ENCODE measurements at places on chromosomes 6 and 20.

- DNase-seq, result no peak
Measured at GRCh38 chr6:96420294-96420693, 101.3 kb upstream of the UFL1 start.

GRCh38 chr6:53956068-53956711 lies 155.1 kb upstream of the MLIP start:
- DNase-seq, result peak; percentile 83

GRCh38 chr20:47125508-47125757 lies 230.8 kb downstream of the EYA2 start:
- no peak for DNase-seq

DNA sequence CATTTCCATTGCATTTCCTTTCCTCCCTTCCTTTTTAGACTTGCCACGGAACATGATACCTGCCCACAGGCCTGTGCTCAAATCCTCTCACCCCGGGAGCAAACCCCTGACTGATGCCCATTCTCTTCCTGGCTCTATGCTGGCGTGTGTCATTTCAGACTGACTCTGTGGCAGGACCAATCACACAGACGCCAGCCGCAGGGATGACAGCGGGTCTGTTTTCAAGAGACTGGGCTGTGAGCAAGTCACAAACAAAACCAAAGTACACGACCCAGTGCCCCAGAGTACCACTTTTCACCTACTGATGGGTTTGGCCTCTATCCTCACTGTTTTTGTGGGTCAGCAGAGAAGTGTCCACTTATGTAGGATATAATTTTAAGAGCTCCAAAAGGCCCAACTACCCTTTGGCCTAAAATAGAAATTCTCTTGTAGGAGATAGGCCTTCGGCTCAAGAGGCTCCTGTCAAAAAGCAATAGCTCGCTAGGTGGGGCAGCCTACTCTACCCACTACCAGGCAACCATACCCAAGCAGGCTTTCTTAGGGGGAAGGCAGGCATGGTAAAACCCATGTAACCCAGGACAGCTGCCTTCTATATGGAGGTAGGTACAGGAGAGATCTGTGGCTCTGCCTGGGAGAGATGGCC lies 215.7 kb downstream of the CDC5L start:
- DNase-seq, result no peak

- DNase-seq, result peak; percentile 33
Measured at GRCh38 chr20:19889011-19889953, 127.9 kb upstream of the NAA20 start.

DNA sequence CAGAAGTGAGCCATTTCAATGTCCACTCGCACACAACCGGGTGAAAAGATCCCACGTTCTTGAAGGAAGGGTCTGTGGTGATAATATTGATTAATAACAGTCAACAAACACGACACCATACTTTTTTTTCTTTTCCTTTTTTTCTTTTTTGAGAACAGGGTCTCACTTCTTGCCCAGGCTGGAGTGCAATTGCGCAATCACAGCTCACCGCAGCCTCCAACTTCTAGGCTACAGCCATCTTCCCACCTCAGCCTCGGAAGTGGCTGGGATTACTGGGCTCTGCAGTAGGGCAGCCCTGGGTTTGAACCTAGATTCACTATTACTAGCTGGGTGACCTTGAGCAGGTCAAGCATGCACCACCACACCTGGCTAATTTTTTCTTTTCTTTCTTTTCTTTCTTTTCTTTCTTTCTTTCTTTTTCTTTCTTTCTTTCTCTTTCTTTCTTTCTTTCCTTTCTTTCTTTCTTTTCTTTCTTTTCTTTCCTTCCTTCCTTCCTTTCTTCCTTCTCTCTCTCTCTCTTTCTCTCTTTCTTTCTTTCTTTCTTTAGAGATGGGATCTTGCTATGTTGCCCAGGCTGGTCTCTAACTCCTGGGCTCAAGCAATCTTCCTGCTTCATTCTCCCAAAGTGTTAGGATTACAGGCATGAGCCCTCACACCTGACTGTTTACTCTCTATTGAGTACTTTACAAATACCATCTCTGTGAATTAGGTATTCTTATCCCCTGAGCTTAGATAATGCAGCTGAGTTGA lies 123.9 kb downstream of the SNX5 start:
- no peak for DNase-seq

GRCh38 chr6:90175627-90176538 lies 120.8 kb downstream of the BACH2 start:
- DNase-seq, result no peak

GRCh38 chr20:64047968-64048401 lies 1.5 kb downstream of the SOX18 start:
- no peak for DNase-seq

DNA sequence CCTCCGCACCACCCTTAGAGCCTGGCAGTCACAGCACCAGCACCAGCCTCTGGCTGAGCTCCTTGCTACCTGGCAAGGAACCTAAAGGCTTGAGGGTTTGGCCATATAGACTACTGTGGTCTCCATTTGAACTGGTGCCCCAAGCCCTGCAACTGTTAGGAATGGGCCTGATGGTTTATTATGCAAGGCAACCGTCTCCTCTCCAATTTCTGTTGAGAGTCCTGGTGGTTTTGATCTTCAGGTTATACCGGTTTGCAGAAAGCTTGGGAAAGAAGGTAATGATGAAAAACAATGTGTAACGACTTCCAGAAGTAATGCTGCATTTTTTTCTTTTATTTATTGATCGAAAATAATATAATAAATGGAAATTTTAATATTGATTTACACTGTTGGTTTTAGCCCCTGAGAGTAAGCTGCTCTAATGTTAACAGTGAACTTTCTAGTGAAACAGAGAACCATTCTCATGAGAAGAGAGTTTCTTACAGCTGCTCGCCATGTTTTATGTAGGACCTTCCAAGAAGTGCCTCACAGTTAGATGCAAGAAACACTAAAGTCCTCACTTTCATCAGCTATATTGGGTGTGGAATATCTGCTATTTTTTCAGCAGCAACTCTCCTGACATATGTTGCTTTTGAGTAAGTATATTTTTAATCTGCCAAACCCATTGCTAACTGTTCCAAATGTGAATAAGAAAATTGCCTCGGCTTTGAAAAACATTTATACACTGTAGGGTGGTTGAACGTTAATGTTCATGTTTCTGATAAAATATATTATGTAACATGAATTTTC lies 112.8 kb downstream of the ADGRG6 start:
- DNase-seq, result no peak

DNA sequence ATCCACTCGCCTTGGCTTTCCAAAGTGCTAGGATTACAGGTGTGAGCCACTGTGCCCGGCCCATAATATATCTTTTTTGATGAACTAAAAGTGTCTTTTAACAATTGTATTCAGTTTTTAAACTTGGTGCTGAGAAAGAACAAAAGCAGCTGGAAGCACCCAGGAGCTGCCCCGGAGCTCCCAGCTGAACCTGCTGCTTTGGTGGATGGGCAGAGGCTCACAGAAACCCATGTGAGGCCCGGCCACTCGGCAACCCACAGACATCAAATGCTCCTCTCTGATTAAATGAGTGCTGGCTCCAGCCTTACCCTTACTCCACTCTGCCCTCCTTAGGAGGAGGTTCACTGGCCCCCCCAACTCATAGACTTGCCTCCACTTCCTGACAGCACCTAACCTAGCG lies 59.4 kb upstream of the FRMD1 start:
- no peak for DNase-seq

DNA sequence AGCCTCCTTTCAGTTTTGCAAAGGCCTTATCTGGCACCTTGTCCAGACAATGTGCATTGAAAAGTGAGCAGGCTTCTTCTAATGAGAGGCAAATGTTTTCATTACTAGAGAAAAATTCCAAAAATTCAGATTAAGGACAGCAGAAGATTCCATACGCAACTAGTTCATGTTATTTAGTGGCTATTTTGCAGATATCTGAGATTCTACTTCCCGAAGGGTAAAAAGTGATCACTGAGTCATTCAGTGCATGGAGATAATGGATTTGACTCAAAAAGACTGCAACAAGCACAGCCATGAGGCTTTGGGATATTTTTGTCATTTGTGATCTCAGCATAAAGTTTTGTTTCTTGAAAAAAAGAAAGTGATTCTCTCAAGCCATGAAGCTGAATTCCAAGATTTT lies 29.9 kb downstream of the METTL24 start:
- no peak for DNase-seq

- DNase-seq, result no peak
Measured at GRCh38 chr20:47412083-47412482, 55.6 kb upstream of the ZMYND8 start.

- no peak for DNase-seq
Measured at GRCh38 chr6:30725713-30726505, 5.8 kb downstream of the TUBB start.

- no peak for DNase-seq
Measured at GRCh38 chr6:158460602-158461169, 99.2 kb upstream of the TMEM181 start.

DNA sequence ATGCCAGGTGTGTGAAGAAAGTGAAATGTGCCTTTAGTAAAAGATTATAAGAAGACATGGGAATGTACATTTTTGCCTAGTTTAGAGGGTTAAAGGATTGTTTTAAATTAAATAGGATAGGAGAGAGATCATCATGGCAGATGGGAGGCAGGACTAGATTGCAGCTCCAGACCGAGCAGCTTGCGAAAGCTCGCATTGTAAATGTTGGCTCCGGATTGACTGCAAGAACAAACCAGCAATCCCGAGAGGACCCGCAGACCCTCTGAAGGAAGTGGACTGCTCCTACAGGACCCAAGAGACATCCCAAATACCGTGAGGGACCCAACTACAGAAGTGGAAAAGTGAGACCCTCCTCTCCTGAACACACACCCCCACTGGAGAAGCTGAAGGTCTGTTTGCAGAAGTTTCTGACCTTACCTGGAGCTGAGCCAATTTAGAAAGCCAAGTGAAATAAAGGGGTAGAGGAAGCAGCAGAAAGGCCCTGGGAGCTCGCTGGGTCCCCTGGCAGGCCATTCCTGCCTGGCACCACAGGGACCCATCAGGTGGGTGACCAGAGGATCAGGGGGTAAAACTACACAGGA lies 30.0 kb upstream of the TPD52L1 start:
- DNase-seq, result no peak
